Left ventricle myocardium inferior (tissue), 1 donor: ENCODE measurements at places on chromosomes 2 and 18. TPM values are rescaled to one million over a fixed set of nuclear protein-coding genes. Genes with fewer than 3 reads are reported as not detected.

Gene EIPR1
- total RNA-seq, result 12.2 TPM

GRCh38 chr2:45394216-45394615 lies 216.9 kb downstream of the SRBD1 start:
- no peak for DNase-seq

DNA sequence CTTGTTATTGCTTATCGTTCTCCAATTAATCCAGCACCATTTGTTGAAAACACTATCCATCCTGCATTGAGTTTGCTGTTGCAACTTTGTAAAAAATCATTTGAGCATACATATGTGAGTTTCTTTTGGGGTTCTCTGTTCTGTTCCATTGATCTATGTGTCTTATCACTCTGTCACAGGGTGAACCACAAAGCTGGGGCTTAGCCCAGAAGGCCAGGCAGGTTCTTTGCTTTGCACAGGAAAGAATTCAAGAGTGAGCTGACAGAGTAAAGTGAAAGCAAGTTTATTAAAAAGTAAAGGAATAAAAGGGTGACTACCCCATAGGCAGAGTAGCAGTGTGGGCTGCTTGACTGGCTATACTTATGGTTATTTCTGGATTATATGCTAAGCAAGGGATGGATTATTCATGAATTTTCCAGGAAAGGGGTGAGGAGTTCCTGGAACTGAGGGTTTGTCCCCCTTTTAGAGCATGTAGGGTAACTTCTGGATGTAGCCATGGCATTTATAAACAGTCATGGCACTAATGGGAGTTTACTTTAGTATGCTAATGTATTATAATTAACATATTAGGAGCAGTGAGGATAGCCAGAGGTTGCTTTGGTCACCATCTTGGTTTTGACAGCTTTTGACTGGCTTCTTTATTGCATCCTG lies 46.8 kb downstream of the RNF138 start:
- no peak for DNase-seq

DNA sequence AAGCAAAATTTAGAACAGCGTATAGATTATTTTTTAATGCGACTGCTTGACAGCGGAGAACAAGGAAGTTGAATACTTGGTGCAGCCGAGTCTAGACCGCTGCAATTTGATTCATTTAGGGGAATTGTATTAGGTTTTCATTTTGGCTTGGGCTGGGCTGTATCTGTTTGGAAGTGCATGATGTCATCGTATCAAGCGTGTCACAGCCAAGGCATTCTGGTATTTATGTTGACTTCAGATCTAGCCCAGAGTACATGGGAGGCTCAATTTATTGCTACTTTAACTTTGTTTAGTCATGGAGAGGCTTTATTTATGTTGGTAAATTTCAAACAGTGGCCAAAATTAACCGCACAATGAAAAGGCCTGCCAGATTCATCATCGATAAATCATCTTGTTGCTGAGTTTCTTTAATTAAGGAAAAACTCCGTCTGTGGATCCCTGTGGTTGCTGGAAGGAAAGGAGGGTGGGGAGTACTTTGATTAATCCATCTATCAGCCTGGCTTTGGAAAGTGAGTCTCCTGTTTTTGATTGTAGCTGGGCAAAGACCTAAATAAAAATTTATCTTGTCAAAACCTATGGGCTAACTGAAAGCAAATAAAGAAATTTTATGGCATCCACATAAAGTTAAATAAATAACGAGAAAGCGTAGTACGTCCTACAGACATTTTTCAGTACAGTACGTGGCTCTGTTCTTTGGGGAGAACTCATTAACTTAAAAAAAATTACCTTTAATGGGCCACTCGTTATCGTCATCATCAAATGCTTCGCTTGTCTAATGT lies 230.4 kb upstream of the SPRED2 start:
- DNase-seq, result no peak

DNA sequence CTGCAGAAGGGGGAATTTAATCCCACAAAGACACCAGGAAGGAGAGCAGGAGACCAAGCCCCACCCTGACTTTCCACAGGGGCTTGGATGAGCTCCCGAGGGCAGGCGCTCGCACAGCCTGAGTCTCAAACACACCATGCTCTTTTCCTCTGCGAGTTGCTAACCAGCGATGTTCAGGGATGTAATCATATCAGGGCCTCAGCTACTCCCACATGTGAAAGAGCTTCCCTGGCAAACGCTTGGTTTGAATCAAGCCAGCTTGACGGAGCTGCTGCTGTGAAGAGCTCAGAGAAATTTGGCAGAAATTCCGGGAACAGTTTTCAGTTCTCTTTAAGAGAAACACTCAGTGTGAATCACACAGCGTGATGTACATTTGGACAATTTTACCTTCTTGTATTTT lies 385.8 kb downstream of the GALR1 start:
- DNase-seq, result peak; percentile 34

Gene ITGAV
- total RNA-seq, result 178 TPM

DNA sequence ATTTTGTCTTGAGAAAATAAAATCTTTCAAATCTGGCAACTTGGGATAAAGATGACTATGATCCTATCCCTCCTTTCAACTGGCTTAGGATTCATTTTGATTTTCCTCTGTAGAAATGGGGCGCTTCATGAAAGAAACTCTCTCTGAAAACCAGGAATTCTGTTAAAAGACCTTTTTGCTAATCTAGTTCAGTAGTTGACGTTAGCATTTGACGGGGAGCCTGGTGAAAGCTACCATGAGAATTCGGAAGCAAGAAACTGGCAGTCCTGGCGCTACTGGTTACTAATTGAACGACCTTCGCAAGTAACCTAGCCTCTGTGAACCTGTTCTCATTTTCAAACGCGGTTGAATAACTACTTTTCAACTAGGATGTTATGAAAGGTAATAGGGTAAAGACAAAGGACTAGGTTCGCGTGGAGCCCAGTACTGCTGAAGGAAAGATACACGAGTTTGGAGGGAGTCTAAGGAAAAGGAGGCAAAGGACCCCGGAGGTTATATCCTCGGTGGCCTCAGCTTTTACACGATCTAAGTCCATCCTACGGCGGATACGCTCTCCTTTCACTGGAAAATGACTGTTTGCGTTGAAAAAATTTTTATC lies 604 bp upstream of the STK11IP start:
- DNase-seq, result no peak

- no peak for DNase-seq
These were observed 1.8 kb upstream of the TBR1 start for GRCh38 chr2:161414042-161415033.

Gene DOK1
- 4.1 TPM for total RNA-seq

Gene CYP1B1
- 17.7 TPM for total RNA-seq

DNA sequence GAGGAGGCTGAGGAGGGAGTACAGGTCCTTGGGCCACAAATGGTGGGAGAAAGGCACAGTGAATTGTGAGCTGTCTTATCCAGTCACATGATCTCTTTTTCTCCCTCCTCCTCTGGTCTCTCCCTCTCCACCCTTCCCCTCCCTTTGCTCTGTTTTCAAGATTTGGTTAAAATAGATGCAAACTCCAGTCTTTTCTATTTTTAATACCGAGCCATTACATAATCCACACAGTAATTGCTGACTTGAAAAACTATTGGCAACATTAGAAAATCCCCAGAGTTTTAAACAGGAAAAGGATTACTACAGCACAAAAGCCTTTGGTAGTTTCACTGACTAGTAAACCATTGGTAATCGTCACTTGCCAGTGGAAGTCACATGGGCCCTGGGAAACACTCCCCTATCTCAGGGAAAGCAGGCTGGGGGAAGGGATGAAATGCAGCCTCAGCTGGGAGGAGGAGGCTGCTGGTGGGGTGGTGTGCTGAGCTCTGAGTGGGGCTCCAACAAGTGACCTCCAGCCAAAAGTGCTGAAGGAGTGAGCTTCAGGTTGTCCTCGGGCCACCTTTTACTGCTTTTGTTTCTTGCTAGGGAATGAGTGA lies 57.4 kb upstream of the PCBP1 start:
- peak; percentile 54 for DNase-seq

- DNase-seq, result peak; percentile 52
These were observed 28.2 kb upstream of the STAT4 start for GRCh38 chr2:191178806-191179514.

Gene FAM98A
- total RNA-seq, result 84.8 TPM

DNA sequence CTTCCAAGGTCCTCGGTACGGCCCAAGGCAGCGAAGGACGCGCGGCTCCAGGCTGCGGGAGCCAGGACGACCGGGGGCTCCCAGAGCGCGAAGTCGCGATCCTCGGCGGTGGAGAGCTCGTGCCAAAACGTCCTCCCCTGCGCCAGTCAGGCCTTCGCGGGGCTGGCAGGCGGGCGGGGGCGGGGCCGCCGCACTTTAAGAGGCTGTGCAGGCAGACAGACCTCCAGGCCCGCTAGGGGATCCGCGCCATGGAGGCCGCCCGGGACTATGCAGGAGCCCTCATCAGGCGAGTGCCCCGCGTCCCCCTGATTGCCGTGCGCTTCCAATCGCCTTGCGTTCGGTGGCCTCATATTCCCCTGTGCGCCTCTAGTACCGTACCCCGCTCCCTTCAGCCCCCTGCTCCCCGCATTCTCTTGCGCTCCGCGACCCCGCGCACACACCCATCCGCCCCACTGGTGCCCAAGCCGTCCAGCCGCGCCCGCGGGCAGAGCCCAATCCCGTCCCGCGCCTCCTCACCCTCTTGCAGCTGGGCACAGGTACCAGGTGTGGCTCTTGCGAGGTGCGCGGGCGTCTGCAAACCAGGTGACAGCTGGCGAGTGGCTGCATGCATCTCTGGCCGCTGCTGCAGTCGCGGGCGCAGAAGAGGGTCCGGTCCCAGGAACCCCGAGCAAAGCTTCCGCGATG lies at the start of gene CIDEA:
TSS of gene CIDEA (plus strand) at position 226 of the 684 bp plus-strand sequence. CDS start at position 249, 23 bp downstream.
- DNase-seq, result no peak

- no peak for DNase-seq
These were observed 351.1 kb downstream of the RND3 start for GRCh38 chr2:150136401-150136800.

Gene PSTPIP2
- 1.8 TPM for total RNA-seq

Gene CTIF
- 60.0 TPM for total RNA-seq

DNA sequence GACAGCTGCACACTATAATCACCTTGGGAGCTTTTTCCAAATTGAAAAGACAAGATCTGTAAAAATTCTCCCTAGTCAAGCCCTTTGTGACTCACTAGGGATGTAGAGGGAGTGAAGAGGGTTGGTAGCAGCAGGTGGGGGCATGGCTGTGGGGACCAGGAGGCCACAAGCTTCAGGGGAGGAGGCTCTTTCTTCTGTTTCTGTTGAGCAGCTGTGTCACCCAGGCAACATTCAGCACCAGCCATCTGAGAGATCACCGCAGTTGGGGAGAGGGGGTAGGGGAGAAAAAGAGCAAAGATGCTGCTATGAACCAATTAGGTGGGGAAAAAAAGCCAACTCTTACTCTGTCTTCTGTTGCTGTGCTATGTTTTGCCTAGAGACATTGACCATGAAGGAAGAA lies 352.3 kb upstream of the MEIS1 start:
- DNase-seq, result no peak

DNA sequence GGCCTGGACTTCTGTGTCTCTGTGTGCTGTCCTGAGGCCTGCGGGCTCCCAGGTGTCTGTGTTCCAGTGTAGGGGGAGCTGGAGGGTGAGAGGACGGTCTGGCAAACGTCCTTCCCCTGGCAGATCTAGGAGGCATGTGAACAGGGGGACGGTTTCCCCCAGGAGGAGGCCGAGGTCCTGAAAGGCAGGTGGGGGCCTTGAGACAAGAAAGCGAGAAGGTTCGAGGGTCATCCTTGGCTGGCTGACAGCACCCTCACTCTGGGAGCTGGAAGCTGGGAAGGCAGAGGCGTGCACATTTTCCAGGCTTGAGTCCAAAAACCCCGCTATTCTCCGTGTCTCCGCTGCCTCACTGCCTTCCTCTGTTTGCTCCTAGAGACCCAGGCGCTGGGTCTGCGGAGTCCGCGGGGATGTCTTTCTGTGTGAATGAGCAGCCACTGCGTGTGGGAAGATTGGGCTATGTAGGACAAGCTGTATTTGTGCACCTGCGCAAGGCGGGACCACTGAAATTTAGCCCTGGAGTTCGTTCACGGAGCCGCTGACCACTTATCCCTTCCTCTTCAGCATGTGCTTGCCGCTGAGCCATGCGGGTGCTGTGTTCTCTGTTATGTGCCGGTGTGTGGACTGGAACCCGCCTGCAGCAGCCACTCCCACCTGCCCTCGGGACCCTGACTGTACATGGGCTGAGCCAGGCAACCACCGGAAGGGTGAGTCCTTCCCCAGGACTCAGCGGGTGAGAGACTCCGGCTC lies 43.7 kb downstream of the TWIST2 start:
- no peak for DNase-seq

GRCh38 chr2:118121986-118122524 lies 33.8 kb downstream of the INSIG2 start:
- DNase-seq, result no peak

Gene DPP10
- total RNA-seq, result 0.16 TPM

Gene MFSD2B
- 0.16 TPM for total RNA-seq

Gene SLC14A1
- 22.1 TPM for total RNA-seq

Gene HOXD1
- not detected for total RNA-seq

DNA sequence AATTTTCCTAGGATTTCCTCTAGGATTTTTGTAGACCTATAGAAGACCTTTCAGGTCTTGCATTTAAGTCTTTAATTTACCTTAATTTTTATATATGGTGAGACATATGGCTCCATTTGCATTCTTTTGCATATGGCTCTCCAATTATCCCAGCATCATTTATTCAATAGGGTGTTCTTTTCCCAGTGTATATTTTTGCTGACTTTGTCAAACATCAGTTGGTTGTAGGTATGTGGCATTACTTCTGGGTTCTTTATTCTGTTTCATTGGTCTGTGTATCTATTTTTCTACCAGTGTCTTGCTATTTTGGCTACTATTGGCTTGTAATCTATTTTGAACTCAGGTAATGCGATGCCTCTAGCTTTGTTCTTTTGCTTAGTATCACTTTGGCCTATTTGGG lies 239.8 kb upstream of the CNTNAP5 start:
- DNase-seq, result no peak

DNA sequence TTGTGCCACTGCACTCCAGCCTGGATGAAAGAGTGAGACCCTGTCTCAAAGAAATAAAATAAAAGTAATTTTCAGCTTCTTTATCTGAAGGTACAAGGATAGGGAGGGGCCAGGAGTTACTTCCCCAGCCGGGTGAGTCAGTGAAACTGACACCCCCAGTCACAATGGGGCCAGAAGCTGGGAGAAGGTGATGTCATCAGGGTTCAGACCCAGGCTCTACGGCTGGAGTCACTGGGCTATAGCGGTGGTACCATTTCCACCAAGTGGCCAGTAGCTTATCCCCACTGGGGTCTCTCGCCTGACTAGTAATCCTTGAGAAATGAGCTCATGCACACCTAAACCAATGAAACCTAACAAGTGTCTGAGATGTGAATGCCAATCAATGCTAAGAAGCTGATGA lies 107.9 kb downstream of the ALPK2 start:
- DNase-seq, result no peak

GRCh38 chr2:197130318-197130717 lies 180.3 kb downstream of the ANKRD44 start:
- no peak for DNase-seq

Gene SPDYA
- 0.14 TPM for total RNA-seq

Gene RNF152
- total RNA-seq, result 10.4 TPM

- no peak for DNase-seq
These were observed 2.3 kb downstream of the FEV start for GRCh38 chr2:218982586-218983262.

DNA sequence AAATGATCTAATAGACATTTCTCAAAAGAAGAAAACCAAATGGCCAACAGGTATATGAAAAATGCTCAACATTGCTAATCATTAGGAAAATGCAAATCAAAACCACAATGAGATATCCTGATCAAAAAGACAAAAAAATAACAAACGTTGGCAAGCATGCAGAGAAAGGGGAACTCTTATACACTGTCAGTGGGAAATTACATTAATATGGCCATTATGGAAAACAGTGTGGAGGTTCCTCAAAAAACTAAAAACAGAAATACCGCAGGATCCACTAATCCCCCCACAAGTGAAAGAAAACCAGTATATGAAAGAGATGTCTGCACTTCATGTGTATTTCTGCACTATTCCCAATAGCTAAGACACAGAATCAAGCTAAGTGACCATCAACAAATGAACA lies 57.7 kb upstream of the CTIF start:
- DNase-seq, result no peak

- DNase-seq, result peak; percentile 41
These were observed 15.9 kb downstream of the KIDINS220 start for GRCh38 chr2:8821276-8822217.
